ENCODE measurements at places on chromosomes 2 and 18.

DNA sequence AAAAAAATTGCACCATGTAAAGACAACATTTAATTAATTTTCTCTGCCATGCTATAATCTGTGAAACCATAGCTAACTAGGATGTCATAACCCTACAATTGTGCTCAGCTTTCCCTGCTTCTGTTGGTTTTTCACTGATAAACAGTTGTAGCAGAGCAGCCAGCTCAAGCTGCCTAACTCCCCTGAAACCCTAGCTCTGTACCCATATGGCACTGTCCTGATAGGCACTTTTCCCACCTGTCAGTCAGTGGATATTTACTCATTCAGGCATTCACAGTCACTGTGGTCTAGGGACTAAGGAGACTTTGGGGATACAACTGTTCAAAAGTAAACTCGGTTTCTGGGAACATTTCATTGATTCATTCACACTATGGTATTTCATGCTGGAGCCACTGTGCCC is 407.0 kb downstream of the DSEL start:
- DNase-seq, result no peak

GRCh38 chr2:221911890-221912289 is 339.8 kb upstream of the EPHA4 start:
- DNase-seq, result no peak

GRCh38 chr18:25192065-25192464 is 159.9 kb downstream of the ZNF521 start:
- no peak for DNase-seq

DNA sequence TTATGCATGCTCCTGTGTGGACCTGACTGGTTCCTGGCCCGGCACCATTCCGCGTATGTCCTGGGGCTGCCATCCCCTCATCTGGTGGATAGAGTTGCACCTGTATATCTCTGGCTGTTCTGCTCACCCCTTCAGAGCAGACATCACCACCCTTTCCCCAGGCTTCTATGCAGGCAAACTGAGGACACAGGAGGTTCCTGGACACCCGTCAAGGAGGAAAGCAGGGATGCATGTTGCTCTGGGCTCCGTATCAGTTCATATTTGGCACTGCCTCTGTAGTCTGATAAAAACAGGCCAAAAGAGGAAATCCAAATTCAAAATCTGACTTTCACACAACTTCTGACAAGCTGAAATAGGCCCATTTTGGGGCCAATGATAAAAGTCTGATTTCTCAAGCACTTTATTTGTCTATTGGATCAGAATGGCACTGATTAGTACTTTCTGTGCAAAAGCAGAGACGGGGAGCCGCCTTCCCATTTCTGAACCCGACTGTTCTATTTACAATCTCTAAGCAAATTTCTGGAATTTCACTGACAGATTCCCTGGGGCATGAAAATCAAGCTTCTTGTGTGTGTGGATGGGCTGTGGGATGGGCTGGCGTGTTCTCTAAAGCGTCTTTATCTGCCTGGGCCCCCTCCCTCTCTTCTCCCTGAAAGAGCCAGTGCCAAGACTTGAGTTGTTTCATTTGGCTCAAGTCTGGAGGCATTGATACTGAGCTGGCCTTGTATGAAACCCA is 96.9 kb downstream of the SETBP1 start:
- DNase-seq, result no peak

- no peak for DNase-seq
These were observed 42.9 kb upstream of the EPG5 start for GRCh38 chr18:46010050-46010449.

DNA sequence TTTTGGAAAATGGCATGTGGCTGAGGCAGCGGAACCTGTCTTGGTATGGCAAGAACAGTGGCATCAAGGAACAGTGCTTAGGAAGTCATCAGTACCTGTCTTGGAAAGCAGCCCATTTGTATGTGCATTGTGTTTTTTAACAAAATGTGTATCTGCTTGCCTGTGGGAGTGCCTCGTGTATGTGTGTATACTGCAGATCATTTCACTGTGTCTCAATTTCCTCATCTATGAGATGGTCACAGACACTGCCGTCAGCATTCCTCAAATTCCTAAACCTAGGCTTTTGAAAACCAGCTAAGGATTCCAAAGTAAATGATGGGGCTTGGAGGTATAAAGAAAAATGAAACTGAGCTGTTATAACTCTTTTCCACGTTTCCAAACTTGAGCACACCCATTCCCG is 441.3 kb downstream of the RND3 start:
- DNase-seq, result no peak

DNA sequence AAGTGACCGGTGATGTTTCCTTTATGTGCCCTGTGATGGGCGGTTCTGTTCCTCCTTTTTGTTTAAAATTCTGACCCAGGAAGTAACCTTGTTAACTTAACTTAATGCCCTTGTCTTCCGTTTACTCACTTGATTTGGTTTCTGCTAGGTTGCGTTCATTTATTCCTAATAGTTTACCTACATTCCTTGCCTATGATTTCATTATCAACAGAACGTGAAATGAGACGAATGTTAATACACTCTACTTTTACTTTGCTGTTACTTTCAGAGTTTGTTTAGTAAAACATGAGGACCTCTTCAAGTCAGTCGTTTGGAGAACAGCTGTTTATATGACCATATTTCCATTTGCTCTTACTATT is 638 bp downstream of the CEP192 start:
- DNase-seq, result no peak

- no peak for DNase-seq
These were observed 108.7 kb downstream of the UXS1 start for GRCh38 chr2:106085181-106085940.

DNA sequence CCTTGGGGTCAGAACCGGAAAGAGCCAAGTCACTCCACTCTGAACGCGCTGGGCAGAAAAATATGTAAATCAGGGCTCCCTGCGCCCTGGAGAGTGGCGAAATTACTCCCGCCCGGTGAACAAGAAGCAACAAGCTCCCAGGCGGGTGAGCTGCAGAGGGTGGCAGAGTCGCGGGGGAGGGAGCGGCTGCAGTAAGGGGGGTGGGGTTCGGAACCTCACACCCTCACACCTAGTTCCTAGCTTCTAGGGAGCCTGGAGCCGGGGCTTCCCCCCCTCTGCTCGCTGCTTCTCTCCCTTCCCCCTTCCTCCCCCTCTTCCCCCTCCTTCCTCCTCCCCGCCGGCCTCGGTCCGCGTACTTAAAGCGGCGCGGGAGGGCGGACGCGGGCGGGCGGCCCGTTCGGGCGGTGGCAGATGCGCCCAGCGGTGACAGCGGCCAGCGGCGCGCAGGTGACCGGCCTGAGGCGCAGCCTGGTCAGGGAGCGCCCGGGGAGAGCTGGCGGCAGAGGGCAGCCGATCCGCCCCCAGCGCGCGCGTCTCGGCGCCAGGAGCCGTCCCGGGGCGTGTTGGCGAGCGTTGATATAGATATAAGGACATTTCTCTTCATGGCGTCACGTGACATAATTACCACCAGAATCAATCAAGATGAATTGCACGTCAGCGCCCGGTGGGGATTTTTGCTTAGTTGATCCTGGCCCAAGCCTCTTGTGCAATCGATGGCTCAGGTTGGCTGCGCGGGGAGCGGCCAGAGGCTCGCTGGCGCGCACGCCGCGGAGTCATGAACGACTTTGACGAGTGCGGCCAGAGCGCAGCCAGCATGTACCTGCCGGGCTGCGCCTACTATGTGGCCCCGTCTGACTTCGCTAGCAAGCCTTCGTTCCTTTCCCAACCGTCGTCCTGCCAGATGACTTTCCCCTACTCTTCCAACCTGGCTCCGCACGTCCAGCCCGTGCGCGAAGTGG is at the start of gene HOXD11:
HOXD11 (plus strand) TSS at position 700 of the 959 bp plus-strand sequence; CDS start at position 776, 76 bp downstream.
- no peak for DNase-seq

- DNase-seq, result no peak
These were observed 221.9 kb downstream of the HDAC4 start for GRCh38 chr2:239178954-239179353.

GRCh38 chr2:24050041-24050979 is 769 bp downstream of the FKBP1B start:
- DNase-seq, result no peak

DNA sequence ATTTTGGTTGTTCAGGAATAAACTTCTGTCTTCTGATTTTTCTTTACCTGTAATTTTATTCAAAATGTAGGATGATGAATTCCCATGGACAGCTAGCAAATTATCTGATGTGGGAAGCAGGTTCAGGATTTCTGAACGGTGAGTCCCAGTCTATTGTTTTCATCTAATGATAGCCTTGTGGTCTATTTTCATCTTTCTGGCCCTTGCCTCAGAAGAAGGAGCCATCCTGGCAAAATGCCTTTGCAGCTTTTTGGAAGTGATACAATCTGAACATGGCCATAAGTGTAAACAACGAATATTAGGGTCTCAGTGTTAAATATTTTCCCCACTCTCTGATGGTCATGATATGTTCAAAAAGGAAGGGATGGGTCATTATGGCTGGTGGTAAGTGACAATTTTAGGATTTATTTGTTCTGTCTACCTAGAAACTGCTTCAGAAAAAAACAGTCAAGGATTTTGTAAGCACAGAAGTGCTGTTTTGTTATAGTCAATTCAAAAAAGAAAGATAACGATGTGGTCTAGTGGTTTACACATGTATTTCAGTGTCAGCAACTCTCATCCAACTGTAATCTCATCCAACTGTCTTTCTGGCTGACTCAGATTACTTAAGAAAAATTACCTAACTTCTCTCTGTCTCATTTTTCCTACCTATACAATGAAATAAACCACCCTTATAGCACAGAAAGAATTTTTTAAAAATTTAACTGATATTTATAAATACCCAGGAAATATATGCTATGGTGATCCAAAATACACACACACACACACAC is 272.6 kb upstream of the ERBB4 start:
- no peak for DNase-seq

DNA sequence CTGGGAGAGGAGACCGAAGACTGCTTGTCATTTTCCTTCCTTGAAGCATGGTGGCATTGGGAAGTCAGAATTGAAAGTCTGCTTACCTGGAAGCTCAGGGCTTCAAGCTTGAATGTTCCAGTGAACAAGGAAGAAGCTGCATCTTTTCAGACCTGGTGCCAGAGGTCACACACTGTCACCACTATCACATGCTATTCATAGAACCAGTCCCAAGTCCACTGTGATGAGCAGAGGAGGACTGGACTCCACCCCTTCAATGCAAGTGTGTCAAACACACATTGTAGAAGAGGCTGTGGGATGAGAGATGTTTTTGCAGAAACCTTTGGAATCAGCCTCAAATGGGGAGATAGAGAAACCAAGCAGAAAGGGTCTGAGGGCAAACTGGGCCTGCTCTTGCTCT is 81.4 kb downstream of the LYPD1 start:
- no peak for DNase-seq

DNA sequence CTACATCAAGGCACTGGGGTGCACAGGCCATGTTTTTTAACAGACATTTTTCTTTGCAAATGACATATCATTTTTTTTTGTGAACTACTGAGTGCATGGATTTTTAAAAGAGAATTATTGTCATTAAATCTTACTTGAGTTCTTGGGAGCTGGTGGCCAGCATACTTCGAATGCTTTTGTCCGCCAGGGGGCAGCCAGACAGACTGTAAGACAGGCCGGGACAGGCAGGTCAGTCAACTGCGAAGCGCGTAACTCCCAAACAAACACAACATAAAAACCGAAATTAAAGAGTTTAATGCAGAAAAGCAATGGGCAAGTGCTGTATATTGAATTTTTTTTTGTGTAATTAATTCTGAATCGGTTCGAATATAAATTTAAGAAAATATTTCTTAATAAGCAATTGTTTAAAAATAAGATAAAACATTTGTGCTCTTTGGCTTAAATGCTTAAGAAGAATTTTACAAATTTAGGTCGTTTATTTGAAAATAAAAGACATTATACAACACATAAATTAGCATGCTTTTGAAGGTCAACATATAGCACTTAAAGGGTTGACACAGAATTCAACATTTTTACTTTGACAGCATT is 142.2 kb upstream of the PXDN start:
- DNase-seq, result no peak

DNA sequence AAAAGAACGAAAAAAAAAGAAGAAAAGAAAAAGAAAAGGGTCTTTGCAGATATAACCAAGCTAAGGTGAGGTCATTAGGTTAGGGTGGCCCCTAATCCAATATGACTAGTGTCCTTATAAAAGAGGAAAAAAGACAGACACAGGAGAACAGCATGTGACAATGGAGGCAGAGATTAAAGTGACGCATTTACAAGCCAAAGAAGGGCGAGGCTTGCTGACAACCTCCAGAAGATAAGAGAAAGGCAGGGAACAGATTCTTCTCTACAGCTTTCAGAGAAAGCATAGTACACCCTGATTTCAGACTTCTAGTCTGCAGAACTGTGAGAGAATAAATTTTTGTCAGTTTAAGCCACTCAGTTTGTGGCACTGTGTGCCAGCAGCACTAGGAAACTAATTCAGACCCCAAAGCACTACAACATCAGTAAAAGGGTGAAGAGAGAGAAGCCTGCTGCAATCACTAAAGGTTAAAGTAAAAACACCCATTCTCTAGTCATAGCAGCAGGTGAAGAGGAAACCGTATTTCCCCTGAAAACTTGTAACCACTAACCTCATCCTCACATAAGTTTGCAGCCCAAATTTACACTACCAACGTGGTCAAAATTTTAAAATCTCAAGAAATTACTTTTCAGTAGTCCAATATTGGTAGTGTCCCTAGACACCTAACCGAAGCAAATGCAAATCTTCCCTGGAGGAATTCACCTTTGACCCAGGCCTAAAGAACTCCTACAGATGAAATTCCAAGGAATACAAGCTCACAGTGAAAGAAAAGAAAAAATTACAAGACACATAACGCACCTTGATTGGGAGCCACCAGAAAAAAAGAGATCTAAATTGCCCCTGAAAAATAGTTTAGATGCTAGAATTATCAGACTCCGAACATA is 17.5 kb downstream of the REEP1 start:
- no peak for DNase-seq

- no peak for DNase-seq
These were observed 87.0 kb upstream of the KCNH7 start for GRCh38 chr2:162925595-162925994.

DNA sequence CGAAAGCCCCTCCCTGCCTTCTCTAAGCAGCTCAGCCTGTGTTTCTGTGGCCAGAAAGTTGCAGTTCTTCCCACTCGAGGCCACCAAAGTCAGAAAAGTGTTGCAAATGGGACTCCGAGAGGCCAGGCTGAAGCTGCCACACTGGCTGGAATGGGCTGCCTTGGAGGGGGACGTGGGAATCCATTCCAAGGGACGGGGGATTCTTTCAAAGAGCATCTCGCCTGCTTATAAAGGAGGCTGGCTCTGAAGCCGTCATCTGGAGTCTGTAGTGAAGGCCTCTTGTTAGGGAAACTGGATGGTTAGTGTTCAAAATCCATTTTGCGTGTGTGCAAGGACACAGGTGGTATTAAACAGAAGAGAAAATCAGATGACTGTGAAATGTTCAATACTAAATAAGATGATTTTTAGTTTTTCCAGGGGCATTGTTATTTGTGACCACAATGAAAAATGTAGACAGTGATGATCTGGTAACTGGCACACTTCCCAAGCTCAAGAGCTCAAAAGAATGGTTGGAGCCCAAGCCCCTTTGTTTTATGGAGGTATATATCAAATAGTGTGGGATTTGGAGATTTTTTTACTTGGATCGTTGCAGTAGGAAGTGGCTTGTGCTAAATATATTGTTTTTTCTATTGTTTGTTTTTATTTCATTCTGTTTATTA is 782 bp downstream of the FAM228B start:
- no peak for DNase-seq

- DNase-seq, result no peak
These were observed 143.9 kb downstream of the PXDN start for GRCh38 chr2:1600191-1601066.
